RPMI7951 (cell line): ENCODE measurements at places on chromosomes 3 and 15. TPM values are rescaled to one million over a fixed set of nuclear protein-coding genes. Genes with fewer than 3 reads are reported as not detected.

- DNase-seq: peak; percentile 28
Observed at GRCh38 chr3:61617041-61617440, 55.7 kb downstream of the PTPRG start.

DNA sequence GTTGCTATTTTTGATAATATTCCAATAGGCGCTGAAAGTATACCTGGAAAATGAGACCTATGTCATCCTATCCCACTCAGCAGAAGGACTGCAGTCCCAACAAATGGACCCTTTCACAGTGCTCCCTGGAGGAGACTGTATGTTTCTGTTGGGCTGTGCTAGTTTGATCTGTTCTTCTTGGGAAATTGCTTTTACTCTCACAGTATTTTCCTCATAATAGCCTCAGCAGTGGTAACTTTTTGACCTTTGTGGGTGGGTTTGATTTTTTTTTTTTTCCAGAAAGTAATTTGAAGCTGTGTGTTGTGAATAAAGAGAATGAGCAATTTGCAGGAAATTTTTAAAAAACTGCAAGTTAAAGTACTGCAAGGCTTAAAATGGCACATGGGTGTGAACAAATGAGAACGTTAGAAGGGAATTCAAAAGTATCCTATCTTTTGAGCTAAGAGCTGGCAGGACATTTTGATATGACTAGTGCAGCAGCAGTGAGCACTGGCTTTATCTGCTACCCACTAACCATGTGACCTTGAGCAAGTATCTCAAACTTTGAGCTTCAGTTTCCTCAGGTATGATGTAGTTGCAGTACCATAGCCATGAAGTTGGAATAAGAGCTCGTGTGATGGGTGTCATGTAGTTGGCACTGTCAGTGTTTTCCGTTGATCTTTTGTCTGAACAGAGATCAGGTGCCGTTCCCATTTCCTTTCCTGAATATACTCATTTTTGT is 118.4 kb downstream of the ATG7 start:
- DNase-seq: peak; percentile 24

DNA sequence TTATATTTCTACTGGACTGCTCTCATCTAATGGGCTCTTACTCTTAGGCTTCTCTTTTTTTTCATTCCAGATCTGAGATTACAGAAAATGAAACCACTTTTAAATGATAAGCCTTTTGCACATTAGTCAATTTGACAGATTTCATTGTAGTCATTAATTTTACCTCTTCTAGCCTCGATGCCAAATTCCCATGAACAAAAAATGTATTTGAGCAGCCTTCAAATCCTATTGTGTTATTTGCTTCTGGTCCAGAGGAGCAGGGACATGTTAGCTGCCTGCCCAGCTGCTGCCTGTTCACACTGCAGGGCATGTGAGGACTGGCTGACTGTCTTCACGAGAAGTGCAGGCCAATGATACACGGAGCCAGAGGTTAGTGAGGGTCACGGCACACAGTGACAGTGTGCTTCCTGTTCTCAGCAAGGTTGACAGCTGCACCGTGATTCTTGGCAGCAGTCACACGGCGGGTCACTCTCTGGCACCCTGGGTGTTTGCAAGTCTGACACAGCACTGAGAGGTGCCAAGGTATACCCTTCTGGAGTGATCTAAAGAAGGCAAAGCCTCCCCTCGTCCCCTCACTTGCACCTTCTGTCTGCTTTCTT is 40.8 kb downstream of the KAT2B start:
- DNase-seq: no peak

DNA sequence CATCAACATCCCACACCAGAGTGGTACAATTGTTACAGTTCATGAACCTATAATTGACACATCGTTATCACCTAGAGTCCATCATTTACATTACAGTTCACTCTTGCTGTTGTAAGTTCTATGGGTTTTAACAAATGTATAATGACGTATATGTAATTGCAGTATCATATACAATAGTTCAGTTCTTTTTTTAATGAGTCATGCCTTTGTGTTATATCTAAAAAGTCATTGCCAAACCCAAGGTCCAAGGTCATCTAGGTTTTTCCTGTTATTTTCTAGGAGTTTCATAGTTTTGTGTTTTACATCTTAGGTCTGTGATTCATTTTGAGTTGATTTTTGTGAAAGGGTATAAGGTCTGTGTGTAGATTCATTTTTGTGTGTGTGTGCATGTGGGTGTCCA is 160.9 kb upstream of the GALNT15 start:
- DNase-seq: no peak

Gene FGD5
- total RNA-seq: 5.3 and 7.9 TPM in 2 replicates

Gene RMDN3
- 13.6 and 17.0 TPM in 2 replicates for total RNA-seq

Gene CYP8B1
- not detected in 2 replicates for total RNA-seq

Gene CNTN3
- not detected in 2 replicates for total RNA-seq
